MV-4-11 (cell line): ENCODE measurements at places on chromosomes 1 and 21.

- DNase-seq, result no peak
These were observed 4.3 kb upstream of the ERI3 start for GRCh38 chr1:44359234-44359935.

DNA sequence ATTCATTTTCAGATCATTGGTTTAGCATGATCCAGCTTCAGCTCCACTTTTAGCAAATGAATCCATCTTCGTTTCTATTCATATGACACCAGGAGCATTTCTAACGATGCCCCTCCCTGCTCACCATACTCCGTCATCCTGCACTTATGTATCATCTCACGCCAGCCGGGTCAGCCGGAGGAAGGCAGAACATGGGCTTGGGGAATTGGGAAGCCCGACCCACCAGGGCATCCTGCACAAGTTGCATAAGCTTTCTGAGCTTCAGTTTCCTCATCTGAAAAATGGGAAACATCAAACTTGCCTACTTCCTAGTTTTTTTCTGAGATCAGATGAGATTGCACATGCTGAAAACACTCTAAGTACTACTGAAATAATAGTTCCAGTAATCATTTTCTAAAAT is 194.7 kb downstream of the AK5 start:
- DNase-seq, result peak; percentile 62

DNA sequence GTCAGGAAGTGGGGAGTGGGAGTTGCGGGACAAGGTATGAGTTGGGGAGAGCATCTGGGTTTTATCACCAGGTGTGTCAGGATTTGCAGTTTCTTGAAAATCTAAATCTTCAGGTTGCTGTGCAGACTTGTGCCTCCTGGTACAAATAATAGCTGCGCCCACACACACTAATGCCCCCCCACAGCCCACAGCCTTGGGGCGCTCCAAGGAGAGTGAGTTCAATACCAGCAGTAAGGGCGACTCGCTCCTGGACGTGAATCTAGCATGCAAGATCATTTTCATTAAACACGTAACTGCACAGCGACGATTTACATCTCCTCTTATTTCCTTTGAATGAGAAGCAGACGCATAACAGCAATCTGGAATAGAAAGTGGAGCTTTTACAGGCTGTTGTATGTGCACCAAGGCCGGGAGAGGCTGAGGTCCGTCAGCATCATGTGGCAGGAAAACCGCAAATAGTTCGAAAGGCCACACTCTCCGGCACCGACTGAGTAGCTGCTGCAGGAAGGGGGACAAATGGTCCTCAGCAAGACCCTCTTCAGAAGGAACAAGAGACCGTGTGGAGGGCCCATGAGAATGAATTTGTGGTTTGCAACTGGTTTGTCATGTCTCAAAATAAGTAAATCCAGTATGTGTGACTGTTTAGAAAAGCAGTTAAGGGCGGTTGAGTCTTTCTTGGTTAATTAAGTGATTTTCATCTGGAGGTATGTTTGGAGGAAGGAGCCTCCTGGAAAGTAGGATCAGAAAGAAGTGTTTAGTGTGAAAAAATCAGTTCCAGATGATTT is 439.5 kb downstream of the SMYD3 start:
- peak; percentile 77 for DNase-seq

GRCh38 chr1:211928290-211928801 is 97.8 kb upstream of the LPGAT1 start:
- DNase-seq, result no peak

- DNase-seq, result no peak
These were observed 105.2 kb downstream of the SUSD4 start for GRCh38 chr1:223258751-223259198.

DNA sequence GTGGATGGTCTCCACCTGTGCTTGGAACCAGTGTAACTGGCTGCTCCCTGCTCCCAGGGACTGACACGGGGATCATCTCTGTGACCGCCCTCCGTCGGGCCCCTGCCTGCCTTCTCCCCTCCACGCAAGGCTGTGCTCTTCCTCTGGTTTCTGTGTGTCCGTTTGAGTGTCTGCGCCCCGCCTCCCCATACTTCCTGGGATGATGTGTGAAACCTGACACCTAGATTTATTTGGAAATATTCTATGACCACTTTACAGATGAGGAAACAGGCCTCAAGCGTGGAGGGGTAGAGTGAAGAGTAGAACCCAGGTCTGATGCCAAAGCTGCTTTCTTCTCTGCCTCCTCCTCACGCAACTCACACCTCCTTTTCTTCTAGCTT is 24.3 kb downstream of the LDLRAP1 start:
- no peak for DNase-seq

DNA sequence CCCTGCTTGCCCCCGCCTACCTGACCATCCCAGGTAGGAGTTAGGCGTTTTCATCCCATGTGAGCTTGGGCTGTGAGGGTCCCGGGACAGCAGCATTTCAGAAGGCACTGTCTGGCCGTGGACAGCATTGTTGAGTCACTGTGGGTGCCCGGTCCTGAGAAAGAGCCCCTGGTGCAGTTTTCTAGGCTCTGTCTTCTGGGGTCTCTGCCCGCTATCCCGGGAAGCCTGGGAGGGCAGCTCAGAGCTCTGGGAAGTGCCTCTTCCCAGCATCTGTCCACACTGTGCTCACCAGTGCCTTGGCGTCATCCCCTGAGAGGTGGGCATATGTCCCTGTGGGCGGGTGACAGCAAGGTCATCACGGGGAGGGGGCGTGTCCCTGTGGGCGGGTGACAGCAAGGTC is 11.4 kb upstream of the ZNF669 start:
- DNase-seq, result no peak

- peak; percentile 64 for DNase-seq
These were observed 184.0 kb downstream of the CDC7 start for GRCh38 chr1:91684481-91685196.

GRCh38 chr1:195828325-195828724 is 779.9 kb downstream of the KCNT2 start:
- no peak for DNase-seq

DNA sequence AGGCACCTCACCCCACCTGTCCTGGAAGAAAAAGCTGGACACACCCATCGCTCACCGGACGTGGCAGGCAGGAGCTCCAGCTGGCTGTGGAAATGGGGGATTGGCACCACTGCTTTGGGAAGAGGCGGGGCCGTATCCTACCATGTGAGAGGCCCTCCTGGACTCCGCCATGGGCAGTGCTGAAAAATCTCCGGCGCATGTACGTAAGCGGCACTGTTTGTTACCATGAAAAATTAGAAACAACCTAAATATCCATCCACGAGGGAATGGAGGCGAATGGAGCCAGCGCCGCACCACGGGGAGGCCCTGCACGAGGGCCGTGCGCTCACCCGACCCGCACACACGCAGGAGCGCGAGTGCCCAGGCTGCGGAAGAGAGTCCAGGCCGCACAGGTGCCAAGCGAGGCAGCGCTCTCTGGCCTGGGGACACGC is 3.1 kb downstream of the KRTAP10-8 start:
- DNase-seq, result no peak

DNA sequence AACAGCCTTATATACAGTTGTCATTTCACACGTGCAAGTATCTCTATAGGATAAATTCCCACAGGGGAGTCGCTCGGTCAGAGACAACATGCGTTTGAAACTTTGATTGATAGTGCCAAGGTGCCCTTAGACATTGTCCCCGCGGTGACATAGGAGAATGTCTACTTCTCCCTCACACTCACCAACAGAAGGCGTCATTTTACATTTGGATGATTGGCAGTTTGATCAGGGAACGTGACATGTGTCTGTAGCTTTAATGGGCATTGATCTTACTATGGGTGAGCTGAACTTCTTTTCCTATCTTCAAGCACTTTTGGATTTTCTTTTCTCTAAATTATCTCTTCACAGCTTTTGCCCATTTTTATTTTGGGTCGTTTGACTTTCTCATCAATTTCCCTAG is 42.6 kb upstream of the PAX7 start:
- no peak for DNase-seq
